CD14-positive monocyte (primary cell): ENCODE measurements at places on chromosomes 16 and 17.

- DNase-seq = no peak
Measured at GRCh38 chr17:73042809-73043685, 49.4 kb downstream of the SLC39A11 start.

- peak; percentile 64 for DNase-seq
Measured at GRCh38 chr16:29848420-29849297, 14.4 kb downstream of the CDIPT start.

GRCh38 chr16:15754821-15755534 is 101.8 kb downstream of the MYH11 start:
- DNase-seq = no peak

DNA sequence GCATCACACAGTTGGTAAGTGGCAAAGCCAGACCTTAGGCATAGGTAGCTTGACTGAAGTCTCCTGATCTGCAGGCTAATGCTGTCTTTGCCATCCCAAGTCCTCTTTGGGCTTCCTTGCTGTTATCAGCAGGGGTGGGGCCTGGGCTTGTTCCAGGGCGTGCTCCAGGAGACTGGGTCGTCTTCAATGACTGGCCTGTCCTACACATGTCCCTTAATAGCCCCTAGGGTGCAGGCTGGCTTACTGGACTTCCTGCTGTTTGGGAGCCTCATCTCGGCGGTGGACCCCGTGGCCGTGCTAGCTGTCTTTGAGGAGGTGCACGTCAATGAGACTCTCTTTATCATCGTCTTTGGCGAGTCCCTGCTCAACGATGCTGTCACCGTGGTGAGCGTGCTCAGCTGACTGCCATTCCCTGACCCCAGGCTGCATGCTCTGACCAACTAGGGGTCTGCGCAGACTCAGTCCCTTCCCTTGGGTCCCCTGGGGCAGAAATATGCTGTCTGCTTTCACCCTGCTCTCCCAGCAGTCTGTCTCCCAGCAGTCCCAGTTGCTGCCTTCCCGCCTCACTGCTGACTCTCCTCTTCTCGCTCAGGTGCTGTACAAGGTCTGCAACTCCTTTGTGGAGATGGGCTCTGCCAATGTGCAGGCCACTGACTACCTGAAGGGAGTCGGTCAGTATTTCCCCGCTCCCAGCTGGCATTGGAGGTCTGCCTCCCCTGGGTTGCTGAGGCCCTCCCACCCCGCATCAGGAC is 6.2 kb downstream of the SLC9A5 start:
- DNase-seq = no peak

- peak; percentile 23 for DNase-seq
Measured at GRCh38 chr16:22318690-22319358, 21.6 kb downstream of the POLR3E start.
